ENCODE measurements at places on chromosomes 1 and 21. TPM values are rescaled to one million over a fixed set of nuclear protein-coding genes. Genes with fewer than 3 reads are reported as not detected.

DNA sequence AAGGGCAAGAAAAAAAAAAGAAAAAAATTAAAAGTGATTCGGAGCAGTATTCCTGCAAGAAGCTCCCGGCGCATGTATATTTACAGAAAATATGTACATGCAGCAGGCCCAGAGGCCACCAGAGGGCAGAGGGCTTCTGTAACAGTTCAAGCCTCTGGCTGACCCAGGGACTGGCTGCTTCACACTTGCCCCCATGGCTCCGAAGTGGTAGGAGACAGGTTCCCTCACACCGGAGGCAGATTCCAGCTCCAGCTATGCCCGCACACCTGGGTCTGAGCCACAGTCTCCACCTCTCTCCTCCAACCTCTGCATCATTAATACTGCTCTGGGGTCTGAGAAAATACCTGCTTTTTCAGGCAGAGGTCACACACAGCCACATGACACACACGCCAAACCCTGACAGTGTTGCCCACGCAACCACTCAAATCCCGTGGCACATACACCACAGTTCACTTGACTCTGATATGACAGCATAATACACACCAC lies 2.2 kb upstream of the ARHGAP30 start:
- peak; percentile 70 for DNase-seq

GRCh38 chr1:182560392-182560984 lies 28.6 kb downstream of the RNASEL start:
- no peak for DNase-seq

Gene LSS
- 53.2 TPM for total RNA-seq

Gene HJV
- not detected for total RNA-seq

Gene PIGK
- 31.5 TPM for total RNA-seq
